ENCODE measurements at places on chromosomes 4 and X. TPM values are rescaled to one million over a fixed set of nuclear protein-coding genes. Genes with fewer than 3 reads are reported as not detected.

Gene MAPK10
- 10.9 TPM for total RNA-seq

Gene STBD1
- total RNA-seq = 6.8 TPM

Gene SLC26A1
- 0.36 TPM for total RNA-seq

Gene PAGE1
- not detected for total RNA-seq

Gene FAM149A
- 4.1 TPM for total RNA-seq

Gene LONRF3
- 0.65 TPM for total RNA-seq

Gene IL21
- total RNA-seq = not detected

Gene HAUS7
- total RNA-seq = 12.3 TPM

Gene HS6ST2
- 0.16 TPM for total RNA-seq

Gene MPP1
- 10.7 TPM for total RNA-seq

Gene SORBS2
- 4.5 TPM for total RNA-seq

Gene FGG
- not detected for total RNA-seq

Gene NXF2B
- not detected for total RNA-seq

Gene SSX4B
- not detected for total RNA-seq

Gene CCSER1
- 0.24 TPM for total RNA-seq

Gene SPANXN3
- total RNA-seq = not detected

Gene FAM53A
- total RNA-seq = 3.7 TPM

Gene CCDC110
- not detected for total RNA-seq

Gene OPHN1
- 10.1 TPM for total RNA-seq

Gene ARMCX2
- total RNA-seq = 86.7 TPM

Gene MFAP3L
- 6.5 TPM for total RNA-seq

Gene IL2
- not detected for total RNA-seq

Gene SLC9B1
- total RNA-seq = 0.61 TPM

Gene HSD17B13
- not detected for total RNA-seq

Gene TSPAN7
- total RNA-seq = not detected

Gene UCP1
- not detected for total RNA-seq

Gene RASGEF1B
- 0.16 TPM for total RNA-seq

Gene WDFY3
- total RNA-seq = 144 TPM

Gene FAAH2
- total RNA-seq = 0.24 TPM

Gene ABCG2
- total RNA-seq = 0.49 TPM

Gene TLR8
- total RNA-seq = not detected

Gene TLR10
- total RNA-seq = not detected

Gene CYP2U1
- total RNA-seq = 32.5 TPM

Gene TMSB15B
- 2.4 TPM for total RNA-seq

Gene TRAM1L1
- total RNA-seq = 6.3 TPM

Gene AMBN
- not detected for total RNA-seq

Gene TMSB15C
- total RNA-seq = 1.9 TPM

Gene RAB9A
- 38.0 TPM for total RNA-seq

Gene PLK4
- 1.6 TPM for total RNA-seq

Gene FMR1NB
- not detected for total RNA-seq

Gene HMX1
- total RNA-seq = 0.16 TPM

Gene FGB
- not detected for total RNA-seq

Gene UGT2B11
- not detected for total RNA-seq

Gene DUX4
- not detected for total RNA-seq

Gene ATP8A1
- total RNA-seq = 1.5 TPM

Gene FAM184B
- under 0.01 TPM for total RNA-seq

Gene CSN3
- total RNA-seq = not detected

Gene MAGEA11
- total RNA-seq = not detected

All from hair follicle dermal papilla cell (primary cell).